CD4-positive, alpha-beta T cell treated with Interferon alpha-2 for 1 hour (primary cell): ENCODE measurements at places on chromosomes 16 and 17.
A peak's percentile ranks its signal among the peaks of the same experiment; 100 is the strongest.

DNA sequence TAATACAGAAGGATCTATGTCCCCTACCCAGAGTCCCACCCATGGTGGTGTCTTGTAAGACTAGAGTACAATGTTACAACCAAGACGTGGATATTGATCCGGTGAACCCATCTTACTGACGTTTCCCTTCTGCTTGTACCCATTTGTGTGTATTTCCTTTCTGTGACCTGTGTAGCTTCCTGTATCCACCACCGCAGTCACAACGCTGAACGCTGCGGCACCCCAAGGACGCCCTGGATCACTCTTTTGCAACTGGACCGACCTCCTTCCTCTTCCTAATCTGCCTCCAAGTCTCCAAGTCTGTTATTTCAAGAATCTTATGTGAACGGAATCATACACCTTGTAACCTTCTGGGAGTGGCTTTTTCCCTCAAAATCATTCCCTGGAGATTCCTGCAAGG is 33.5 kb upstream of the CBX4 start:
- no peak for DNase-seq

GRCh38 chr17:73360961-73361761 is 49.4 kb upstream of the CDC42EP4 start:
- no peak for DNase-seq

DNA sequence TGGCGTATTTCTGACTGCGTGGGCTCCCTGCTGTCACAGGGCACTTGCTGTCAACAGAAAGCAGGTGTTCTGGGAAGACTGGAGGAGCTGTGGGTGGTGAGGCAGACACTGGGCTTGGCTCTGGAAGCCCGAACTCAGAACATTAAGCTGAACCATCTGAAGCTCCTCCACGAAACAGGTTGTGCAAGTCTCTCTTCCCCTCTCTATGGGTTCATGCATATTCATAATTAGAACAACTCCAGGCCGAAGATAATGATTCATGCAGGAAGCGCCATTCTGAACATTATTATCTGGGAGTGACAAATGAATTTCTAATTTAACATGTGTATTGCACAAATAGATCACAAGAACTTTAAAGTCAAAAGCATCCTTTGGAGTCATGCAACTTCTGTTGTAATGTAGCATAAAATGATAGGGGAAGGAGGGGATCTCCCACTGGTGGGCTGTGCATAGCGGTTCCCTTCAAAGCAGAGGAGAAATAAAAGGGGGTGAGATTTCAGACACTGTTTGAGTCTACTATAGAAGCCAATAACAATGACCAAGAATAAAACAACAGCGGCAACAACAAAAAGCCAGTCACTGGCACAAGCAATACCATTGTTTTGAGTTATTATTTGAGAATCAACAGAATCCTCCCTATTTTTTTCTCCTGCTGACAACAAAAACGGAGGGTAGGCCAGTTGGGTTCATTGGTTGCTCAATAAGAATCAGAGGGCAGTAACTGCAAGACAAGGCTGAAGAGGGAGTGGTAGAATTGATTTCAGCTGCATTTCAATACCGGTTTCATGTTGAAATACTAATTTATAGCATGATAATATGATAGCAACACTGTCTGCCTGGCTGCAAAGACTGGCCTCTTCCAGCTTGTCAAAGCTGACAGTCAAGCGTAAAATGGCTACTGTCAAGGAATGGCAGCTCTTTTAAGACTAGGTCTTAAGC is 407.3 kb downstream of the XYLT1 start:
- no peak for DNase-seq

DNA sequence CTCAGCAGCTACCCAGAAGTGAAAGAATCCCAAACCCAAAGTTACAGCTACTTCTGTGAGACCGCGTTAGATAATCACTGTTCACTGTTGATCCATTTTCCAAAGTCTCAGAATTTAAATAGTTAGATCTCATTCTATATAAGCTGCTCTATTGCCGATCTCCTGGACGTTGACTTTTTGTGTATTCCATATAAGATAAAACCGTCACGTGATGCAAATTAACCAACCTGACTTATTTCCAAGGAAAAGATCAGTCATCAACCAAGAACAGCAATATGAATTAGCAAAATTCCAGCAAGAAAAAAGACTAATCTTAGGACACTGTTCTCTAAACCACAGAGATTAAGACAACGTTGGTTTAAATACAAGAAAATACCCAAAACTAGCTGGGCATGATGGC is 8.3 kb downstream of the ACOX1 start:
- no peak for DNase-seq

- no peak for DNase-seq
Observed at GRCh38 chr17:55845385-55845784, 94.5 kb downstream of the PCTP start.

- no peak for DNase-seq
Observed at GRCh38 chr16:27345201-27345600, 31.4 kb downstream of the IL4R start.

DNA sequence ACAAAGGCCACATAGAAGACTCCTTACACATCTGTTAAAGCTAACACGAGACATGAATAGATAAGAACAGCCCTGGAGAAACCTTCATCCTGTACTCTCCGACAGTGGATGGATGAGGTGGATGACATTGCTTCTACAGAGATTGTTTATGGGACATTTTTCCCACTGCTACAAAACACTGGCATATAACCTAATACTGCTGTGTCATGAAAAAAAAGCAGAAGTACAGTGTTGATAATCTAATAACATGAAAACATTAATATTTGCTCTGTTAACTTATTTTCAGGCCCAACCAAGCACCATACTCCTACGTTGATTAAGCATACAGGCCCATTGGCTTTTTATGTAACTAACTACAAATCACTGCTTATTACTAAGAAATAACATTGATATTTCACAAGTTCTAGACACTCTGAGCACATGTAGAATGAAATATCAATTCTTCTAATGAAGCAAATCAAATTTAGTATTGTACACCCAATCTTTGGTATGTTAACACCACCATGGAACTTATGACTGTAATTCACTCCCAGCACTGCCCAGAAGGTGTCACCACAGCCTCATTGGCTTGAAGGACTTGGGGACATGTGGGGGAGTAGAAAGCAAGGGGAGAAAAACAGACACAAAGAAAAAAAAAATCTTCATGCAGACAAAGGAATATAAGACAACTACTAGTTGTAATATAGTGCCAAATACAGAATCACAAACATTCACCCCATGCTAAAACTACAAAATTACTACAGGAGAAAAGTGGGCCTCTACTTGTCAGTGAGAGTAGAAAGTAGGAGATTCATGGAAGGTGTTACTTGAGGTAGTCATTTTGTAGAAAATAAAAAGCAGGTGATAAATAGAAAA is 330.0 kb upstream of the PMFBP1 start:
- no peak for DNase-seq

GRCh38 chr16:84879569-84880487 is 60.0 kb downstream of the CRISPLD2 start:
- no peak for DNase-seq

- peak; percentile 41 for DNase-seq
Observed at GRCh38 chr16:85428168-85428898, 184.8 kb upstream of the GSE1 start.

DNA sequence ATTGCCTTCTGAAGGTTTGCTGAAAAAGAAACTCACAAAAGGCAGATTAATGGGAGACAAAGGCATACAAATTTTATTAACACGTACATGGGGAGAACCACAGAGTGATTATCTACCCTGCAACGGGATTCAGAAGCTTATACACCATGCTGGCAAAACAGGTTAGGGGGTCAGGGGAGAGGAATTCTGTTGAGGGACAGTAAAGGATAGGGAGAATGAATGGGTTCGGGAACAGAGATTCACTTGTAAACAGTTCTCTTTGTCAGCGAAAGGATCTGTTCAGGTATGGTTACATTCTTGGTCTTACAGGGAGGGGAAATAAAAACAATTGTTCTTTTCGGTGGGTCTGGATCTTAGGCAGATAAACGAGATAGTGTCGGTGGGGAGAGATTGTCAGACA is 54.3 kb upstream of the B4GALNT2 start:
- no peak for DNase-seq

DNA sequence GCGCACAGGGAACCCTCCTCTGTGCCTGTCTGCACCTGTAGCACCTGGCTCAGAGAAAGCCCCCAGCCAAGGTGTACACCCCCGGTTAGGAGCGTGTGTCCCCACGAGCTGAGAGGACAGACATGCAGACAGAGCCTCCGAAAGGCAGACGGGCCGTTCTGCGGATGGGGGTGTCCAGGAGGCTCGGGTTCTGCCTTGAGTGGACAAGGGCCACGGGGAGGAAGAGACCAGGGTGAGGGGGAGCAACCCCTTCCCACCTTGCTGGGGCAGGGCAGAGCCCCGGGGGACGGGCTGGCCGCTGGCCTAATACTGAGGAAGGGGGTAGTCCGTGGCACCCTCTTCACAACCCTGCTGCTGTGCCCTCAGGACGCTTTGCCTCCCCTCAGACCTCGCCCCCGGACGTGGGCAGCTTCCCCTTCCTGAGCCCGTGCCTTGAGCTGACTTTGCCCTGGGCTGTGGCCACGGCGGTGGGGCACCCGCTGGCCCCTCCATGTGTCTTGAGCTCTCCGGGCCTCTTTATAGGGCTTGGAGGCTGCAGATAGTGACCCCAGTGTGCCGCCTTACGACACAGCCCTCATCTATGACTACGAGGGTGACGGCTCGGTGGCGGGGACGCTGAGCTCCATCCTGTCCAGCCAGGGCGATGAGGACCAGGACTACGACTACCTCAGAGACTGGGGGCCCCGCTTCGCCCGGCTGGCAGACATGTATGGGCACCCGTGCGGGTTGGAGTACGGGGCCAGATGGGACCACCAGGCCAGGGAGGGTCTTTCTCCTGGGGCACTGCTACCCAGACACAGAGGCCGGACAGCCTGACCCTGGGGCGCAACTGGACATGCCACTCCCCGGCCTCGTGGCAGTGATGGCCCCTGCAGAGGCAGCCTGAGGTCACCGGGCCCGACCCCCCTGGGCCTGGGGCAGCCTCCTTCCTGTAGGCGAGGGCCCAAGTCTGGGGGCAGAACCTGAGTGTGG is 5.7 kb downstream of the SLC22A31 start:
- no peak for DNase-seq

DNA sequence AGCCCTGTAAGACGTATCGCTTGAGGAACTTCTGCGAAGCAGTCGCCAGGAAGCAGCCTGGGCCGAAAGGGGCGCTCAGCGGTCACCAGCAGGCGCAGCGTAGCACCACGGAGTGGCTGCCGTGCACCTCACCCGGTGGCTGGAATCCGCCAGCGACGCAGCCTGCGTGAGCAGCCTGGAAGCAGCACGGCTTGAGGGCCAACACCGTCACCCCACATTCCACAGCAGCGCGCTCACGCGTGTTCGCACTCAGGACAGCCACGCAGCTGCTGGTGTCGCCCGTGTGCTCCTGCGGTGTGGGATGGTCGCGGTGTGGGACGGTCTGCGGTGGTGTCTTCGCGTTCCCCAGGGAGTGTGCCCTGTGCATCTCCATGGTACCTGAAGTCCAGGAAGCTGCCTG is 9.6 kb downstream of the UBE2I start:
- DNase-seq, result no peak

- DNase-seq, result no peak
Observed at GRCh38 chr16:1708083-1708767, 2.2 kb downstream of the MAPK8IP3 start.

DNA sequence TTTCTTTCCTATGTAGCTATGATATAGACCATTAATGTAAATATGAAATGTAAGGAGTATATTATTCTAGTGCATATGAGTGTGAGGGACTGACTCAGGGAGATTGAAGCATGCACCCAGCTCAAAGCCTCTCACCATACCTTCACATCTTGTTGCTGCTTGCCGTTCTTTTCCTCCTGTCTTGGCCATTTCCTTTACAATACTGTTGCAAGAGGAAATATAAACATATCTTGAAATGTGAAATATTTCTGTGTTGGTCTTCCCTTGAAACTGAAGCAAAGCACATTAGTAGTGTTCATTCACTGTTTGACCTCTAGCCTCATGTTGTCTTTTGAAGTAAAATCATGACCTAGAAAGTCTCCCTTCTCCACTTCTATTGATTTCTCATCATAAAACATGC is 46.6 kb downstream of the PHKB start:
- DNase-seq, result no peak

DNA sequence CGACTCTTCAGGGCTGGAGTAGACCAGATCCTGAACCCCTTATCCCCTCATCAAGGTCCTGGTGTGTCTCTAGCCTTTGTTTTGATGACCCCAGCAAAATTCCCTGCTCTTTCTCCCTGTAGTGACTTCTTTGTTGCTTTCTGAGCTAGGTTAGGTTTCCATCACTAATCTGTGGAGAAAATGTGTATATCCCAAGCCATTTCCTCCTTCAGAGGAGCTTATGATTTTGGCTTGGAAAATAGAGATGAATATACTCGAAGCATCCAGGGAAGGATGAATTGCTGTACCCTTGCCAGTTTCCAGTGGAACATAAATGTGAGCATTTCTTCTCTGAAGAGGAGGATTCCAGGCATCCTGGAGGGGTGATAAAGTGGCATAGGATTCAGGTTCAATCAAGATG is 55.8 kb downstream of the KSR1 start:
- no peak for DNase-seq
